ENCODE measurements at places on chromosomes 5 and 9.

DNA sequence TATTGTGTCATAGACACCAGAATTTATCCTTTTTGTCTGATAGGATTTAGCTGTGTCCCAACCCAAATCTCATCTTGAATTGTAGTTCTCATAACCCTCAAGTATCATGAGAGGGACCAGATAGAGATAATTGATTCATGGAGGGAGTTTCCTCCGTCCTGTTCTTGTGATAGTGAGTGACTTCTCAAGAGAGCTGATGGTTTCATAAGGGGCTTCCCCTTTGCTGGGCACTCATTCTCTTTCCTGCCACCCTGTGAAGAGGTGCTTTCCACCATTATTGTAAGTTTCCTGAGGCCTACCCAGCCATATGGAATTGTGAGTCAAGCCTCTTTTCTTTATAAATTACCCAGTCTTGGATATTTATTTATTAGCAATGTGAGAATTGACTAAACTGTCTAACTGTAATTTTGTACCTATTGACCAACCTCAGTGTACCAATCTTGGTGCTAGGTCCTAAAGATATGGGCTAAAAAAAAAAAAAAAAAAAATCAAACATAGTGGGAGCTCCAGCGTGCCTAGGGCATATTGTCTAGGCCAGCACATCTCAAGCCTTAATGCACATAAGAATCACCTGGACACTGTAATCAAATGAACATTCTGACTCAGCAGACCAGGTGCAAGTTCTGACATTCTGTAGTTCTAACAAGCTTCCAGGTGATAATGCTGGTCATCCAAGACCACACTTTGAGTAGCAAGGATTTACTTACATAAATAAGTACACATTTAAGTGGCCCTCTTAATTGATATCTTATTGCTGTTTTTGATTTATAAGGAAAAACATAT is 30.5 kb downstream of the ST8SIA4 start:
- no peak for DNase-seq

DNA sequence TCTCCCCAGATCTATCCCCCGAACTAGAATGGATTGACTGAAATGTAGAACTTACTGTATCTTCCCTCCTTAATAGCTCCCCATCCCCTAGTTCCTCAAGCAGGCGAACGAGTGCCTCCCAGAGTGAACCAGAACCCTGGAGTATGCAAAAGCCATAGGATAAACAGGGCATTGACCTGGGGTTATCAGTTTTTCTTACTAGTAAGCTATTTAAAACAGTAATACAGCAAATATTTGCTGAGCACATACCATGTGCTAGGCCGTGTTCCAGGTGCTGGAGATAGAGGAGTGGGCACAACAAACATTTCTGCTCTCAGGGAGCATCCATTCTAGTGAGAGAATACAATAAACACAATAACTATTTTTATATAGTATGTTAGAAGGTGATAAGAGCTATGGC is 1.8 kb downstream of the SKP2 start:
- DNase-seq = no peak

- DNase-seq = no peak
These were observed 2.0 kb upstream of the FOXB2 start for GRCh38 chr9:77017505-77017894.

GRCh38 chr9:103533318-103533717 is 538.2 kb downstream of the CYLC2 start:
- DNase-seq = no peak

- no peak for DNase-seq
These were observed 172.8 kb downstream of the AUH start for GRCh38 chr9:91188719-91189590.

DNA sequence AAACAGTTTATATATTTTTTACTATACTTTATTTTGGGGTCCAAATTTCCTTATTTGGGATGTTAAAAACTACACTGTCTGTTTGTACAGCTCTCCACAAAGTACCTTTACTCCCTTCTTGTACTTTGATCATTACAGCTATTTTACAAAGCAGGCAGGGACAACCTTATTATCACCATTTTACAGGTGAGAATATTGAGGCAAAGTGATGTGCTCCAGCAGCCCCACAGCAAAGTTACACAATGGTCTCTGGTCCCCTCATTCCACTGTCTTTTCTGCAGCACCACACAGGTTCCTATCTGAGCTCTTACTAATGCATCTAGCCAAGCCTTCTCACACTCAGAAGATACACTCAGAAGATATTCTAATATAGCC is 457.3 kb downstream of the RASEF start:
- DNase-seq = no peak

DNA sequence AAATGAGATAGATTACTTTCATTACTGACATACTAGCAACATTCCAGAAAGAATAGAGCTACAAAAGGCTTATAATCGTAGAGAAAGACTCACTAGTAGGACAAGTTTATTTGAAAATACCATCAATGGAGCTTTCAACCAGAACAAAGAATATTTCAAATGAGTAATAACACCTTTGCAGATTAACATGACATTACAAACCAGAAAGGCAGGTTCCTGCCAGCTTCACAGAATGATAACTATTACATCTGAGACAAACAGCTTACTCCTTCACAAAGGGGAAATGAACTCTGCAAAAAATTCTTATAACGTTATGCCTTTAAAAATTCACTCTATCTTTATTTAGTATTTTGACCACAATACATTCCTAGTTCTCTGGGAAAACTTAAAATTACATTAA is 103.1 kb downstream of the EPB41L4A start:
- DNase-seq = no peak

- DNase-seq = no peak
These were observed 767 bp downstream of the RALGPS1 start for GRCh38 chr9:126915281-126915816.

DNA sequence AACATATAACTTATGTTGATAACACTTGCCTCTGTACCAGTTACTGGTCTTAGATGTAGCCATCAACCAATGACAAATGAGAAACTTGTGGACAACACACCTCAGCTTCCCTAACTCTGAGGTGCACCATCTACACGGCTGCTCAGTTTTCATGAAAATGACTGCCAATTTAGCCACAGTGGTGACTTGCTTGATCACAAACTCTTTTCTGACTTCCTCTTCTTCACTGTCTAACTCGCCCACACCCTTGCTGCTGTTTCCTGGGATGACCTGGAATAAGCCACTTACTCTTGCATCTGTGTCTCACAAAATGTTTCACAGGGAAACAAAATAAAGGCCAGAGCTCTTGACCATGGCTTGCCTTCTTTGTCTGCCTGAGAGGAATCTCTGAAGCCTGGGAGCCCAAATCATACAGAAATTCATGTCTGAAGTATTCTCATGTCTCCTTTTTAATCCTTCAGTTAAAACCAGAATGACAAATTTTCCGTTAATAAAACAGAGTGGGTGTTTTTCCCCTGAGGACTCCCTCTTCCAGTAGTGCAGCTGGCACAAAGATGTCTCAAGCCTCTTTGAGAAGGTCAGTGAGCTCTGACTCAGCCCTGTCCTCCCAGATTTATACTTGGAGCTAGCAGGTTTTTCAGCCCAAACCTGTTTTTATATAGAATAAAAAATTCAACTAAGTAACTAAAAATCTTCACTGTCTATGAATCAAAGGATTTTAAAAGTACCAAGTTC is 126.5 kb upstream of the PAM start:
- no peak for DNase-seq

GRCh38 chr5:140321796-140322195 is 18.9 kb upstream of the PFDN1 start:
- DNase-seq = no peak

- no peak for DNase-seq
These were observed 18.8 kb downstream of the RGS3 start for GRCh38 chr9:113482341-113482740.

DNA sequence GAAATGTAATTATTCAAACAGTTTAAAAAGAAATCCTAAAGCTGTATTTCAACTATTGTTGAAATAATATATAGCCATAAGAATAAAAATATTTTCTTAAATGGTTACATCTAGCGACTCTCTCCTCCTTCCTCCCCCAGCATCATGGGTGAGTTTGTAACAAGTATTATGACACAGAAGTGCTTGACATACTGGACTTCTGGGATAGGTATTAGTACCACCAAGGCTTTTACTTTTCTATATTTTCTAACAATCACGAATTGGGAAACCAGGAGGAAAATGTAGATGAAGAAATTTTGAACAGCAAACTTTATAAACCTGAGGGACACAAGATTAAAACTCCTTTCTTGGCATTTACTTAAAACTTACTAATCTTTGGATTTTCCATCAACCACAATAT is 4.4 kb downstream of the RORB start:
- no peak for DNase-seq

DNA sequence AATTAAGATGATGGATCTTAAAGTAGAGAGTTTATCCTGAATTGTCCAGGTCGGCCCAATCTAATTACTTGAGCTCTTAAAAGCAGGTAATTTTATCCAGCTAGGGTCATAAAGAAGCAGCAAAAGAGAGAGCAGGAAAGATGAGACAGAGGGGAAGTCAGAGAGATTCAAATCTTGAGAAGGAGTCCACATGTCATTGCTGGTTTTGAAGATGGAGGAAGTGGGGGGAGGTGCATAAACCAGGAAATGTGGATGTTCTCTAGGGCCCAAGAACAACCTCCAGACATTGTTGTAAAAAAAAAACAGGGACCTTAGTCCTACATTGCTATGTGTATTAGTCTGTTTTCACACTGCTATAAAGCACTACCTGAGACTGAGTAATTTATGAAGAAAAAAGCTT is 66.4 kb downstream of the SLCO4C1 start:
- DNase-seq = peak; percentile 14

DNA sequence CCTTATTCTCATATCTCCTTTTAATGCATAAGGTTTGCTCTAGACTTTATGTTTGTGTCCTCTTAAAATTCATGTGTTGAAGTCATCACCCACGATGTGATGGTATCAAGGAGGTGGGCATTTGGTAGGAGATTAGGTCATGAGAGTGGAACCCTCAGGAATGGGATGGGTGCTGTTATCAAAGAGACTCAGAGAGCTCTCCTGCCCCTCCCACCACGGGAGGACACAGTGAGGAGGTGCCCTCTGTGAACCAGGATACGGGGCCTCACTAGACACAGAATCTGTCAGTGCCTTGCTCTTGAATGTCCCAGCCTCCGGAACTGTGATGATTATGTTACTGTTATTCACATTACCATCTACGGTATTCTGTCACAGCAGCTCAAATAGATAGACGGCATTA is 359.0 kb downstream of the IRX1 start:
- no peak for DNase-seq
